ENCODE measurements at places on chromosomes 12 and 14.

- DNase-seq = no peak
Observed at GRCh38 chr14:92519246-92520101, 5.9 kb downstream of the RIN3 start.

- DNase-seq = no peak
Observed at GRCh38 chr14:33484264-33484663, 466.6 kb downstream of the EGLN3 start.

- DNase-seq = peak; percentile 6
Observed at GRCh38 chr12:80353254-80353653, 90.8 kb upstream of the PTPRQ start.

DNA sequence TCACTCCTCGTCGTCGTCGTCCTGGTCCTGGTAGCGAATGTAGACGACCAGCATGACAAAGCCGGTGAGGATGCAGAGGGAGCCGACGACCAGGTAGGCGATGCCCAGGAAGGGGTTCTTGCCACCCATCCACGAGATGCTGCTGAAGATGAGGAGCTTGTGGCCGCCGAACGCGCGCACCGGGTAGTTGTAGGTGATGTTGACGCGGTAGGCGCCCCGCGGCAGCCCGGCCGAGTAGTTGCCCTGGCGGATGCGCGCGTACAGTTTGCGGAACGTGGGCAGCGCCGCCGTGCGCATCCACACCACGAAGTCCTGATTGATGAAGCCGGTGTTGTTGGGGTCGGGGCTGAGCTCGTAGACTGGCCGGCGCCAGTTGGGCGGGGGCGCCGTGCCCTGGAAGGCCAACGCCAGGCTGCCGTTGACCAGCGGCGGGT, 1.0 kb downstream of the TMEM30B start:
- no peak for DNase-seq

- DNase-seq = no peak
Observed at GRCh38 chr14:94710731-94711130, 59.2 kb downstream of the GSC start.

GRCh38 chr12:67890726-67891258, 98.5 kb upstream of the IFNG-AS1 start:
- DNase-seq = no peak

GRCh38 chr12:82593901-82594396, 92.8 kb upstream of the TMTC2 start:
- no peak for DNase-seq

DNA sequence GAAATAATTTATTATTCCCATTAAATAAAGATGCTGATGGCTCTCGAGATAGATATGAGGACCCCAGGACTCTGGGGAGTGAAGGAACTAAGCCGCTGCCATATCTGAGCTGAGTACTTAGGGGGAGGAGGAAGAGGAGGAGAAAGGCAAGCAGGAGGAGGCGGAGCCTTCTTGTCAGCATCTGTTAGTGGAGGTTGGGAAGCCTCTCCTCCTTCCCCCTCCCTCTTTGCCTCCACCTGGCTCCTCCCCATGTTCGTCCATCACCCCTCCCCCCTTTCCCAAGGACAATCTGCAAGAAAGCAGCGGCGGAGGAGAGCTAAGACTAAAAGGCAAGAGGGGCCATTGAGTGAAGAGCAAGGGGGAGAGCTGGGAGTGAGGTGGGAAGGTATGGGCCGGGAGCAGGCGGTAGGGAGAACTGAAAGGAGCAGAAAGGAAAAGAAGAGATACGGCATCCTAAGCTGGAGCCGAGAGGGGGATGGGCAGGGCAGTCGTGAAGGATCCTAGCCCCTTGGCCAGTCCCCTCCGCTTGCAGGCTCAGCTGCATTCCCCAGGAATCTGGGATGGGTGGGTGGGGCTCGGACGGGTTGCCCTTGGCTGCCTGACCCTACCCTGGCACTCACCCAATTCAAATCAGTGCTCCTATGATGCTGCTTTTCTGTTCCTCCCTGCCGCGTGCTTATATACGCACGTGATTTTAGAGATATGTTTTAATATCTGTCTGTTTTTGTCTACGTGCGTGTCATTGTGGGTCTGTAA, at the start of gene PFKM:
Gene PFKM (plus strand): TSS at position 287 of the 756 bp plus-strand sequence. CDS start 3,411 bp downstream, outside the sequence.
- peak; percentile 92 for DNase-seq

Data from HCEC 1CT (cell line).